ENCODE measurements at places on chromosomes 5 and 9. TPM values are rescaled to one million over a fixed set of nuclear protein-coding genes. Genes with fewer than 3 reads are reported as not detected.

The C7 gene
- total RNA-seq, result not detected

The GLRA1 gene
- total RNA-seq, result not detected

The CNTLN gene
- total RNA-seq, result 0.53 TPM

The DNM1 gene
- 0.25 TPM for total RNA-seq

The TGFBR1 gene
- total RNA-seq, result 72.0 TPM

The OR2S2 gene
- not detected for total RNA-seq

The INSL6 gene
- not detected for total RNA-seq

The ST8SIA4 gene
- total RNA-seq, result 44.9 TPM

The UBE2QL1 gene
- total RNA-seq, result 0.24 TPM

The ANXA2R gene
- total RNA-seq, result 31.9 TPM

The SEMA6A gene
- total RNA-seq, result not detected

The ZNF79 gene
- total RNA-seq, result 10.3 TPM

The EGR1 gene
- total RNA-seq, result 10.1 TPM

The DNAJC25 gene
- 3.5 TPM for total RNA-seq

The SLC4A9 gene
- 0.68 TPM for total RNA-seq

The PCYOX1L gene
- total RNA-seq, result 33.4 TPM

The ADAMTS6 gene
- total RNA-seq, result 2.2 TPM

The PROB1 gene
- total RNA-seq, result 2.6 TPM

The OR1L6 gene
- total RNA-seq, result not detected

The CA9 gene
- total RNA-seq, result not detected

The CDH18 gene
- total RNA-seq, result not detected

The CBY3 gene
- 0.31 TPM for total RNA-seq

The ZNF782 gene
- total RNA-seq, result 5.5 TPM

The GRIA1 gene
- total RNA-seq, result not detected

The C9orf153 gene
- not detected for total RNA-seq

The CCNI2 gene
- total RNA-seq, result 8.4 TPM

The ECM2 gene
- not detected for total RNA-seq

The MARCOL gene
- not detected for total RNA-seq

The NKD2 gene
- total RNA-seq, result 4.9 TPM

The CNTNAP3 gene
- not detected for total RNA-seq

The CDKN2B gene
- total RNA-seq, result 4.9 TPM

The GABRA1 gene
- total RNA-seq, result not detected

The PCDHA13 gene
- total RNA-seq, result not detected

The SHOC1 gene
- not detected for total RNA-seq

The ASTN2 gene
- total RNA-seq, result 3.2 TPM

The C5orf58 gene
- total RNA-seq, result not detected

The SLC30A5 gene
- 34.6 TPM for total RNA-seq

The RNF183 gene
- total RNA-seq, result not detected

The ARPC5L gene
- 59.5 TPM for total RNA-seq

The NSG2 gene
- total RNA-seq, result not detected

The PDZD2 gene
- total RNA-seq, result not detected

The SMIM33 gene
- total RNA-seq, result 2.3 TPM

All from activated naive CD4-positive, alpha-beta T cell treated with anti-CD3 and anti-CD28 coated beads, Interleukin-2, amount 10 ng/mL, durations not matched to agents 5 hours and 36 hours (primary cell).